ENCODE measurements at places on chromosomes 1 and 21.

GRCh38 chr1:24620678-24621077 is 22.4 kb upstream of the SRRM1 start:
- DNase-seq = no peak

- no peak for DNase-seq
Measured at GRCh38 chr1:33049371-33049770, 12.7 kb upstream of the AK2 start.

DNA sequence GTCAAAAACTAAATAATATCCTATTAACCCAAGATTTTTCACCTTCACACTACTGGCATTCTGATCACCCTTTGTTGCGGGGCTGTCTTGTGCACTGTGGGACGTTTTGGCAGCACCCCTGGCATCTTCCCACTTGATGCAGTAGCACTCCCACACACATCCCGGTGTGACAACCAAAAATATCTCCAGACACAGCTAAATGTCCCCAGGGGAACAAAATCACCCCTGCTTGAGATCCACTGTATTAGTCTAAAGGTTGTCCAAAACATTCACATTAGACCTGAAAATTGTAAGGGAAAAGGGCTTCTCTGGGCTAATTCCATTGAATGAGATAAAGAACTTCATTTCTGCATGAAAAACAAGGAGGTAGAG is 37.8 kb downstream of the PLEKHO1 start:
- no peak for DNase-seq

- DNase-seq = peak; percentile 42
Measured at GRCh38 chr1:235999259-235999925, 65.5 kb downstream of the NID1 start.

DNA sequence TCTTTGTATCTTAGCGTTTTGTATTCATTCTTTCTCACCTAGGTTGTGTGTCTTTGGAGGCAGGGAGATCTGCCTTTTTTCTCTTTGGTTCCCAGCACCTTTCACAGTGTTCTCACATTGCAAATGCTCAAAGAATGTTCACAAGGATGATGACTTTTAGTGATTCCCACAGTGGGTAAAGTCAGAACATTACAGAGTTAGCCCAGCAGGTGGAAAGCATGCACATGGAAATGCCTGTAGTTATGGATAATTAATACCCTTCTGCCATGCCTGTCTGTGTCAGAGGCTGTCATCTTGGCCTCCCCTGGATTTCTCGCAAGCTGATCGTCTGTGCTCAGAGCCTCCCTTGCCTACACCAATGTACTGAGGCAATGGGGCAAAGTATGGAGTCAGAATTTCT is 458.9 kb downstream of the LMO4 start:
- no peak for DNase-seq

DNA sequence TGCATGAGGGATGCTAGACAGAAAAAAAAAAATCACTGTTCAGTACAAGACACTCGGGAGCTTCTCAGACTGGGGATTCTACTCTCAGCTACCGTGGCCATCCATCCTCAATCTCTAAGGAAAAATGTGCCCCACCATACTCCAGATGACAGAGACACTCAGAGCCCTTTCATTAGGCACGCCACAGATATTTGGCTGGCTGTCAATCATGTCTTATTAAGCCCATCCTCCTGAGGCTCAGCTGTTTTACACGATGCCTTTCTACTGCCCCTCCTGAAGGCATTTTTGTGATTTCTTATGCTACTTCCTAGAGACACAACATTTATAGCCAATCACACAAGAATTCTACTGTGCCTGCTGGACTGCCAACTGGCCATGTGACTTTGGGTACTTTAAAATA is 92.9 kb downstream of the KIF14 start:
- no peak for DNase-seq

- no peak for DNase-seq
Measured at GRCh38 chr1:91617285-91617765, 116.7 kb downstream of the CDC7 start.

DNA sequence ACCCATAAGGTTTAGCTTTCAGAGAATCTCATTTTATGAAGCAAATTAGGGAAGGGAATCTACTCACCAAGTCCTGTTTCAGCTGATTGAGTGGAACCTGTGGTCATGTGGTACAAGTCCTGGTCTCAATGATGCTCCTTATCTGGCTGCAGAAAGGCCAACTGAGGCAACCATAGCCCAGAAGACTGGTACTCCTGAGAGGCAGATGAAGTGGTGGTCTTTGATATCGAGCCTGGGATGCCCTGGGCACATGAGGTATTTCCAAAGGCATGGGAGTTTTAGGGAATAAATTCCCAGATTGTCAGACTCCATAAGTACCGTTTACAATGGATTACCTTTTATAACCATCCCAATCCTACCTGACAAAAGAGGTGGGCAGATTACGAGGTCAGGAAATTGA is 3.3 kb downstream of the MX1 start:
- no peak for DNase-seq

GRCh38 chr1:52186449-52186848 is 44.6 kb downstream of the ZFYVE9 start:
- no peak for DNase-seq

GRCh38 chr1:160409486-160409885 is 9.1 kb downstream of the VANGL2 start:
- no peak for DNase-seq

DNA sequence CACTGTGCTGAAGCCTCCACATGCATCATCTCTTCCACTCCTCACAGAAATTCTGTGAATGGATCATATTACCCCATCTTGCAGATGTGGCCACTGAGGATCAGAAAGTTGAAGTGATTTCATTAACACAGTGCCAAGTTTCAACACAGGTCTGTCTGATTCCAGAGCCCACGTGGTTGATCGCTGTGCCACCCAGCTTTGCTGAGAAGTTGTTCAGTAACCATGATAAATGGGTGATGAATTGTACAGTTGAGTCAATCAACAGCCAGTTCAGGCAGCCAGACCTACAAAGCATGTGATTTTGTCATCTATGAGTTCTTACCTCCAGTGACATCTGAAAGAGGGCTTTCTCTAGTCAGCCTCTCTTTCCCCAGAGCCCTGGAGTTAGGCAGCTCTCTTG is 61.8 kb upstream of the GRHL3 start:
- DNase-seq = no peak

GRCh38 chr21:44686000-44686781 is 4.2 kb upstream of the KRTAP12-1 start:
- DNase-seq = no peak

- DNase-seq = peak; percentile 8
Measured at GRCh38 chr1:151568626-151569088, 28.5 kb downstream of the TUFT1 start.

GRCh38 chr21:44539046-44539445 is 949 bp downstream of the KRTAP10-1 start:
- DNase-seq = no peak

DNA sequence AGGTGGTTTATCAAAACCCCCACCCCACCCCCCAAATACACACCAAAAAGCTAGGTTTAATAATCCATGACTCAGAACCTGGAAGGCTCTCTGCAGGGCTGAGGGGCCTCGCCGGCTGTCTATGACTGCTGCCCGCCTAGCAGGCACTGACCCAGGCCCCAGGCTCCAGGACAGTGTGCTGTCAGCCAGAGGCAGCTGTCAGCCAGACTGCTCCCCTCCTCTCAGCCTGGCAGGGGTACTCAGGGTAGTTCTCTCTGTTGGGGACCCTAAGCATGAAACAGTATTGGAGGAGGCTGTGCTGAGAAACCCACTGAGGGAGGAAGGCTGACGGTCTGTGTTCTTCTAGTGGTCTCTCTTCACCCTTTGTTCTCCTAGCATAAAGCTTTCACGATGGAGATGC is 90.3 kb downstream of the CCDC185 start:
- DNase-seq = no peak

DNA sequence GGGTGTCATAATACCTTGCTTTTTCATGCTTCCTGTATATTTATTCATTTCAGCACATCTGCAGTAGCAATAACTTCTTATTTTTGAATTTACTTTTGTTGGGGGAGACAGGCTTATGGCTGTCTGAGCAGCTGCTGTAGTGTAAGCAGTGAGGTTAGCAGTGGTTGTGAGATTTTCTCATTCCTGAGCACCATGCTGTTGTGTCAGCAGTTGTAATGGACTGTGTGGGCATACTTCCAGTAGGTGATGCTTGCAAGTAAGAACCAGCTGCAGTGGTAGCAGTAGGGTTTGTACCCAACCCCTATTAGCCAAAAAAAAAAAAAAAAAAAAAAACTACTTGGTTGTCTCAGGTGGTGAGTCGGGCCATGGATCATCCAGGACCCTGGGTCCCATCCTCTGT is 311.6 kb downstream of the NUF2 start:
- no peak for DNase-seq

- DNase-seq = no peak
Measured at GRCh38 chr1:82318265-82318664, 517.5 kb downstream of the ADGRL2 start.

- no peak for DNase-seq
Measured at GRCh38 chr1:59025898-59026426, 242.1 kb upstream of the JUN start.

- no peak for DNase-seq
Measured at GRCh38 chr1:186404454-186405051, 28.9 kb downstream of the ODR4 start.

- DNase-seq = no peak
Measured at GRCh38 chr21:27622631-27623030, 655.7 kb upstream of the ADAMTS5 start.

DNA sequence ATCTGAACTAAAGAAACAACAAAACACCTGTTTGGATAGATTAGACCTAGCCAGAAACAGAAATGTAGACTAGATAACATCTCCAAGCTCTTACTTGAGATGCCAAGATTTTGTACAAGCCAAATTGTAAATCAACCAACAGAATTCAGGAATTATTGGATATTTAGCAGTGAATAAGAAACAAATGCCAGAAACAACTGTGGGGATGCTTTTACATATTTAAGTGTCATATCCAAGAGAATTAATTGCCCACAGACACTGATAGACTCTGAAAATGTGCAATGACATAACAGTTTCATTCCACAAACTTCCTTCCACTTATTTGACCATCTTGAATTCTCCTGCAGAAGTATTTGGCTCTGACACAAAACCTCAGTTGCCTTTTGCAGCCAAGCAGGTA is 92.3 kb downstream of the SGIP1 start:
- no peak for DNase-seq

GRCh38 chr1:46011121-46011695 is 121.2 kb downstream of the PIK3R3 start:
- DNase-seq = no peak

- DNase-seq = peak; percentile 1
Measured at GRCh38 chr1:22176258-22176657, 33.4 kb upstream of the WNT4 start.

GRCh38 chr1:50829014-50829958 is 130.8 kb downstream of the FAF1 start:
- no peak for DNase-seq

DNA sequence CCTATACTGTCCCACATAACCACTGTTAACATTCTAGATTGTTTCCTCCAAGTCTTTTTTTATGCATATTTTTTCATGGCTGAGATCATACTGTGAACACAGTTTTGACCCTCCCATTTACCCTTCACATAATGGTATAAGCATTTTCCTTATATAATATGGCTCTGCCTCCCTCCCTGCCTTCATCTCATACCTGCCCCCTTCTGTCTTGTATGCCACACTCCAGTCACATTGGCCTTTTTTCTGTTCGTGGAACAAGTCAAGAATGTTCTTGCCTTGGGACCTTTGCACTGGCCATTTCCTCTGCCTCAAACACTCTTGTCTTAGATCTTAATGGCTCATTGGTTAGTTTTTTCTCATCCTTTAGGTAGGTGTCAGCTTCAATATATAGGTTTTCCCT is 24.3 kb upstream of the ELAVL4 start:
- DNase-seq = no peak

GRCh38 chr1:229323201-229323600 is 19.6 kb downstream of the CCSAP start:
- DNase-seq = no peak

DNA sequence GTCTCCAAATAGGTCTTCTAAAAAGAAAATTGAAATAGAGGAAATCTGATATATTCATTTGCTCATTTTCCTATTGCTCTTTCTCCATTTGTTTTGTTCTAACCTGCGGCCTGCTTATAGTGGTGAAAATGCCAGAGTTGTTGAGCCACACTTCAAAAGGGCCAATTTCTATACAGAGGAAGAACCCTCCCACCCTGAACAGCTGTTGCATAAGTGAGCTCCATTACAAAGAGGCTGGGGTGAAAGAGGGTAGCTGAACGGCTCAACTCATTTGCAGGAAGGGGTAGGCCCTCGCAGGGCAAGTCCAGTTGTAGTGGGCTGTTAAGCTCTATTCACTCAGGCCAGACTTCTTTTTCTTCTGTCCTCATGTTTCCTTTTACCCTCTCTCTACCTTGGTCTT is 8.8 kb downstream of the ADCY10 start:
- no peak for DNase-seq

DNA sequence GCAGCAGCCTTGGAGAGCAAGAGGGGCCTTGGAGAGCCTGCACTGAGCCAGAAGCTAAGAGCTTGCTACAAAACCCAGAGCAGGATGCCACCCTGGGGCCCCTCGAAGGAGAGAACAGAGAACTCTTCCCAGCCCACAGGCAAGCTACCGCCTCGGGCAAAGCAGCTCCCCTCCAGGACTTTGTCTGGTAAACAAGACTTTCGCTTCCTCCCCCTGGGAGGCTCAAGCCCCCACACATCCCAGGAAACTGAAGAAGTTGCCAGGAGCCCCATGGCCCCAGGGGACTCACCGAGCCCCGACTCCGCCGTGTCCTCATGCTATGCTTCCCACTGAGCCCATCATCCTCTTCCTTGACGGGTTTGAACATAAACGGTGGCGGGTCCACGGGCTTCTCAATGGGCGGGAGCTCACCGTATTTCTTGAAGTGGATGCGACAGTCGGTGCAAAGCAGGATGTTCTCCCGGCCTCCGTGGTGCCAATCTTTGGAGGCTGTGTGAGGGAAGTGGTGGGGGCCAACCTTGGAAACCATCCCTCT is 45.9 kb downstream of the SLC45A1 start:
- DNase-seq = no peak

GRCh38 chr1:218970397-218970990 is 203.2 kb upstream of the LYPLAL1 start:
- no peak for DNase-seq

DNA sequence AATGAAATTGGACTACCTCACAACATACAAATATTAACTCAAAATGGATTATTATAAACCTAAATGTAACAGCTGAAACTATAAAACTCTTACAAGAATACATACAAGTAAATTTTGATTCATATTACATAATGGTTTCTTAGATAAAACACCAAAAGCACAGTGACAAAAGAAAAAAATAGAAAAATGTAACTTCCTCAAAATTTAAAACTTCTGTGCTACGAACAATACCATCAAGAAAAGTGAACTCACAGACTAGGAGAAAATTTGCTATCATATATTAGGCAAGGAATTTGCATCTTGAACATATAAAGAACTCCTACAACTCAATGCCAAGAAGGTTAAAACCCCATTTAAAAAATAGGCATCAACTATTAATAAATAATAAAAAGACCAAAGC is 31.2 kb downstream of the ANGPTL3 start:
- no peak for DNase-seq

DNA sequence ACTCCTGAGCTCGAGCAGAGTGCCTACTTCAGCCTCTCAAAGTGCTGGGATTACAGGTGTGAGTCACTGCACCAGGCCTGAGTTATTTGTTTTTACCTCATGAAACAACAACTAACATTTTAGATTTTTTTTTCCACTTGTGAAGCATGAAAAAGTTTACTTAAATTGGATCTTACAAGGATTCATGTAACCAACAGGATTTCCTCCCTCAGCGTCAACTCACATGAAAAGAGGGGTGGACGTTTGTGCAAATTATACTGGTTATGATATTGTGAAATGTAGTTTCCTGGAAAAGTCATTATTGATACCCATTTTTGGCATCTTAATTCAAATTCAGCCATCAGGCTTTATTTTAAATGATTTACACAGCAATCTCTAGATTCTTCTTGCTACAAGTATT is 6.5 kb downstream of the CNST start:
- no peak for DNase-seq

- DNase-seq = no peak
Measured at GRCh38 chr1:157376681-157377080, 175.6 kb downstream of the FCRL5 start.
